ENCODE measurements at places on chromosomes 5 and 9.

- no peak for DNase-seq
These were observed 174.5 kb upstream of the ADAMTSL1 start for GRCh38 chr9:18299449-18299848.

GRCh38 chr5:44860267-44860666 lies 51.5 kb downstream of the MRPS30 start:
- DNase-seq = no peak

GRCh38 chr9:121354141-121354540 lies 15.9 kb downstream of the STOM start:
- no peak for DNase-seq

DNA sequence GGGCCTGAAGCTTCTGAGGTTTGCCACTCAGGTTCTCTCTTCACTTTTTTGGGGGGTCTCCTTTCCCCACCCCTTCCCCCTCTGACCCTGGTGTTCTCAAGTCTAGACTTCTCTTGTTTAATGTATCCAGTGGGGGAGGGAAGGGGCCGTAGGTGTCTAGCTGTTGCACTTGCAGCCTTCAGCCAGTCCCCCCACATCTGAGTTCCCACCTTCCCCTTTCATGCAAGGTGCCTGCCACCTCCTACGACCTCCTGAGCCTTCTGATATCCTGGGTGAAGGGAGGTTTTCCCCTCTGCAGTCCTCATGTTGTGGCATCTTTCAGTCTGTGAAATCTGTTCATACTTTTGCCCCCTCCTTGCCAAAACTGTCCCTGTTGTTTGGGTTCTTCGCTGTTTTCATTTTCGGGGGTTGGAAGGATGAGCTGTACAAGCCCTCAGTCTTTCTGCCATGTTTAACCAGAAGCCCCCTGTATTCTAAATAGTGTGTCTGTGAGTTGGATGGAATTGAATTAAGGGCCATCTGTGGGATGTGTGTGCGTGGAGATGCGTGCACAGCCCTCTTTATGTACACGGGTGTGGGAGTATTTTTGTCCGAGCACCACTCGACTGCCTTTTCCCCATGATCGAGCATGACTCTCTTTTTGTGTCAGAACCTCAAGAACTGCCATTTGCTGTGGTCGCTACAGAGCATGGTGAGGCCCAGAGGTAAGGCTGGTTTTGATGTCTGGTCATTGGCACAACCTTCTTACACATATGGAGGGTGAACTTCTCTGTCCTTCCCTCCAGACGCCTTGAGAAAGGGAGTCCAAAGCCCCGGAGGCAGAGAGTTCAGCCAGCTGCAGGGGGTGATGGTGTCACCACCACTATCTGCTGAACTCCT lies 23.6 kb downstream of the PRRC2B start:
- no peak for DNase-seq

- no peak for DNase-seq
These were observed 20.8 kb upstream of the KIF2A start for GRCh38 chr5:62284946-62285891.

DNA sequence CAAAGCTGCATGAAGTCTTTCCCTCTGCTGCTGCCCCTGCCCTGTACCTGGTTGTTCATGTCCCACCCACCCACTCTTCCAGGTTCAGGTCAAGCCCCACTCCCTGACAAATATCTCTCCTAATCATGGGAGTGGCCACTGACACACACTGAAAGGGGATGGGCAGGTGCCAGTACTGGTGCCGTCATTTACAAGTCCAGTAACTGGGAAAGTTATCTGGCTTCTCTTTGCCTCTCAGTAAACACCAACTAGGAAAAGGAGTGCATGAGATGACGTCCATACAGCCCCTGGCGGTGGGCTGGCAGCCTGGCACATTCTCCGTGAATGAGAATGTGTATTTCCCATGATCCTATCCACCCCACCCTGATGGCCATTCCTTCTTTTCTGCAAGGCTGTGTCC lies 225.2 kb downstream of the FSTL4 start:
- DNase-seq = no peak

DNA sequence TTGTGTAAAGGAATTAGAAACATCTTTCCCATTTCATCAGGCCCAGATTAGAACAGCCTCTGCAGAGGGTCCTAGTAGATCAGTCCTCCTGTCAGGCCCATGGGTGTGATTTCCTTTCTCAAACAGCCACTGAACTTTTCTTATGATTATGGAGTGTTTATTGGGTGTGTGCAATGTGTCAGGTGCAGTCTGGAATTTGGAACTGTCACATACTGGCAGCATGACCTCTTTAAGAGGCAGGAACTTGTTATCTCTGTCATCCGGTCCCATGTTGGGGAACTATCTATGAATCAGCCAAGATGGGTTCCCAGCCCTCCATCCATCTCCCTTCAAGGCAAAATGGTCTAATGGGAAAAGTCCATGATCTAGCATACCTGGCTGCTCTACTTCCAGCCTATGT lies 11.6 kb upstream of the MEGF9 start:
- DNase-seq = no peak

- no peak for DNase-seq
These were observed 290.4 kb upstream of the PDE4D start for GRCh38 chr5:60183881-60184280.
